ENCODE measurements at places on chromosomes 12 and 14.

DNA sequence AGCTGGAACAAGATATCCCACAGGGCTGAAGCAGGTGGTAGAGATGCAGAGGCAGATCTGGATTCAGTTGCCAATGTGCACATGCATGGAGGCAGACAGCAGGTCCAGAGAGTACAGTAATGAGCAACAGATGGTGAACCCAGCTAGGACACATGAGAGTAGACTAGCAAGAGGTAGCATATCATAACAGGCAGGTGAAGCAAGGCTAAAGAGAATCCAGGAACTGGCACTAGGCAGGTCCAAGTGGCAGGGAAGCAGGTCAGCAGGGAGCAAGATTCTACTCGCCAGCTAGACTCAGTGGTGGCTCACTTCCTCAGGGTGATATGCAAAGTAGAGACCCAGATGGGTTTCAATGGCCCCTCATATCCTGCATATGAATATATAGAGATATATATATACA lies 15.3 kb upstream of the MYF6 start:
- no peak for DNase-seq

GRCh38 chr12:109752117-109753053 lies 38.8 kb downstream of the FAM222A start:
- DNase-seq: no peak

- no peak for DNase-seq
Measured at GRCh38 chr12:79298506-79298905, 392.3 kb downstream of the PAWR start.

DNA sequence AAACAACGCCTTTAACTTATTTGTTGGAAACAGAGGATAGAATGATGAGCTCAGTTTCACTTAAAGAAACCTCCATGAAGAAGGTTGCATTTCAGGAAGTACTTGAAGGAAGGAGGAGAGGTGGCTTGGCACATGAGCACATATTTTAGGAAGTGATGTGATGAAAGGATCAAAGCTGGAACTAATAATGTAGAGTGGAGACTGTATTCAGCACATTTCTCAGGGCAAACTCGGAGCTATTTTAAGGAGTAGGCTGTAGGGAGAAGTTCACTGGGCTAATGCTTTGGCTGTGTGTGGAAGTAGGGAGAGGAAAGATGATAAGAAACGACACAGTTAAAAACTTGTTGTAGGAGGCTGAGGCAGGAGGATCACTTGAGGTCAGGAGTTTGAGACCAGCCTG lies 272.8 kb downstream of the AKAP6 start:
- no peak for DNase-seq

Measured in NCI-H1417 (cell line).